Amniotic stem cell (primary cell): ENCODE measurements at places on chromosomes 13 and 19.

DNA sequence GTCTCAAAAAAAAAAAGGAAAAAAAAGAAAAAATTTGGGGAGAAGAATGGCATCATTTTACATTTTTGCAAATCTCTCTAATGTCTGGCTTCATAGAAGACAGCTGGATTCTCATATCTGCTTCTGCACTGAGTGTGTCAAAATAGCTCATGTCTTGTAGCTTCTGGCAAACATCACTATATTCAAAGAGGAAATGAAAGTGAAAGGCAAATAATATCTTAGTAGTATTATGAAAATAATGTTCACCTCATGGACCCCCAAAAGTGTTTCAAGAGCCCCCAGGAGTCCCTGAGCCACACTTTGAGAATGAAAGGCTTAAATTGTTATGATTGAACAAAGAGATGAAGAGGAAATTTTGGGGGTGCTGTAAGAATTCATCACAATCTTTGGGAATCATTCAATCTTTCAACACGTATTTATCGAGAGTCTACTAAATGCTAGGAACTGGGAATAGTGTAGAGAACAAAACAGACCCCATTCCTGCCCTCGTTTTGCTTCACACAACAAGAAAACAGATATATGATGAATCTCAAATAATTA, 1.2 kb upstream of the SLC6A16 start:
- DNase-seq = no peak

- DNase-seq = no peak
Observed at GRCh38 chr13:97258801-97259200, 36.7 kb downstream of the MBNL2 start.

DNA sequence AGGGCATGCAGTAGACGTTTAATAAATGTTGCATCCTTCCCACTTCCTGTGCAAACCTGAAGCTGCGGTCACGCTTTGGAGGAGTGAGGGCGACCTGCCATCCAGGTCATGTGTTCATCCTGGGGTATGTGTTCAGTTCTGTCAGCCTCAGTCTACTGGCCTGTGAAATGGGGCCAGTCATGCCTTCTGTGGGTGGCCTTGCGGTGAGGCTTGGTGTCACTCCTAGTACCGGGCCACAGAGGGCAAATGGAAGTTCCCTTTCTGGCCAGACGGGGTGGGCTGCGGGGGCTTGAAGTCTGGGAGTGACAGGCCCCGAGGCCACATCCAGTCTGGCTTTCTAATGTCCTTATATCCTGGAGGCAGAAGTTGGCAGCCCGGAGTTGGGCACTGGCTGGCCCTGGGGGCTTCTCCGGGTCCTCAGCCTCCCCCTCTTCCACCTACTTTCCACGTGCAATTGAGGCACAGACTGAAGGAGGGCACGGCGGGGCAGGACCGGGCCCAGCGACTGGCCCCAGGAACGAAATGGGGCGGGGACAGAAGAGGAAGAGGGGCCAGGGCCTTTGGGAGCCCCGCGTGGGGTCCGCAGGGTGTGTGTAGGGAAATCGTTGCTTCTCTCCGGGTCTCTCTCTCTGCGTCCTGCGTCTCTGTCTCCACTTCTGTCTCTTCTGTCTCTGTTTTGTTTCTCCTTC, 11.1 kb downstream of the PDE4A start:
- DNase-seq = no peak

DNA sequence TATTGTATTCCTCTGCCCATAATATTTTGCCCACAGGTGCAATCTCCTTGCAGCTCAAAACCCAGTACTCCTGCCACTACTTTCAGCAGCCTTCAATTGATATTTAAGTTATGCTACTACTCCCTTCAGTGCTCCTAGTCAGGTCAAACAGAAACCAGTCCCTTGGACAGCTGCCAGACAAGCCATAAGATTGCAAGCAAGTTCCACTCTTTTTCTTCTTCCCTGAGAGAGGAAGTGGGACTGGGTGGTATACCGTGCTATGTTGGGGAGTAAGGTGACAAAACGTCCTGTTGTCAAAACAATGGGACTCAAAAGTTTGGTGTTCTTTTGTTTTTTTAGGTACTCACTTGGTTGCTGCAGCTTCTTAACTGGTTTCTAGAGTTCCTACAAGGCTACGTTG, 63.1 kb upstream of the FRY start:
- no peak for DNase-seq

DNA sequence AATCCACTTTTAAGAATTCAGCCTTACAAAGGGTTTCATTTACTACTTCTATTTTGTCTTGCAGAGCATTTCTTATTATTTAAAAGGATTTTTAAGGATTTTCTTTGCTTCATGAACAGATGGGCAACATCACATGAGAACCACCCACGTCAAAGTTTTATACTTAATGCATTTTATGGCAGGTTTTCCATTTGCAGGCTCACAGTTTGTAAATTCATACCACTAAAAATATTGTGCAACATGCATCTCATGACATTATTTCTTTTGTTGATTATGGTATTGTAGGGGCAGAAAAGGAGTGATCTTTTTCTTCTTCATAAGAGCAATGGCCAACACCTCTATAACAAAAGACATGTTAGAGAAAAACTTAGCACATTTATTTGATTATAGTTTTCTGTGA, 554.0 kb upstream of the SPRY2 start:
- no peak for DNase-seq

DNA sequence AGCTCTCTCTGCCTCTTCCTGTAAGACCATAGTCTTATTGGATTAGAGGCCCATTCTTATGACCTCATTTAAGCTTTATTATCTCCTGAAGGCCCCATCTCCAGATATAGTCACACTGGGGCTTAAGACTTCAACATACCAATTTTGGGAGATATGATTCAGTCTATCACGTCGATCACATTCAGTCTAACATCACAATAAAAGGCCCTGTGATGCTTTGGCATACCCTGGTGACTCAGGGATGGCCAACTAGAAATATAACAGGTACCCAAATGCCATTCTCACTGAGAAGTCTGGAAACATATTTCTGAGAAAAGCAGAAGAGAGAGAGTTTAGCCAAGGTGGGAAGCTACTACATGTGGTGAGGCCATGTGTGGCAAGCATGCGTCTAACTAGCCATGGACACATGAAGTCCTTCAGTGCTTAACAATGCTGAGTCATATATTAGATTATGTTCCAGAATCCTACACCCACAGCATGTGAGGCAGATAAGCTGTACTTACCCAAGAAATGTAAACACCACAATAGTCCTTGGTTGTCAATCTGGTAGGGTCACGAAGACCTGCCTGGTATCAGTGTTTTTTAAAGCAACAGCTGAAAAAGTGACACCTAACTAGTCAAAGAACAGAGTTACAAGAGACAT, 485.1 kb downstream of the FOXO1 start:
- no peak for DNase-seq

DNA sequence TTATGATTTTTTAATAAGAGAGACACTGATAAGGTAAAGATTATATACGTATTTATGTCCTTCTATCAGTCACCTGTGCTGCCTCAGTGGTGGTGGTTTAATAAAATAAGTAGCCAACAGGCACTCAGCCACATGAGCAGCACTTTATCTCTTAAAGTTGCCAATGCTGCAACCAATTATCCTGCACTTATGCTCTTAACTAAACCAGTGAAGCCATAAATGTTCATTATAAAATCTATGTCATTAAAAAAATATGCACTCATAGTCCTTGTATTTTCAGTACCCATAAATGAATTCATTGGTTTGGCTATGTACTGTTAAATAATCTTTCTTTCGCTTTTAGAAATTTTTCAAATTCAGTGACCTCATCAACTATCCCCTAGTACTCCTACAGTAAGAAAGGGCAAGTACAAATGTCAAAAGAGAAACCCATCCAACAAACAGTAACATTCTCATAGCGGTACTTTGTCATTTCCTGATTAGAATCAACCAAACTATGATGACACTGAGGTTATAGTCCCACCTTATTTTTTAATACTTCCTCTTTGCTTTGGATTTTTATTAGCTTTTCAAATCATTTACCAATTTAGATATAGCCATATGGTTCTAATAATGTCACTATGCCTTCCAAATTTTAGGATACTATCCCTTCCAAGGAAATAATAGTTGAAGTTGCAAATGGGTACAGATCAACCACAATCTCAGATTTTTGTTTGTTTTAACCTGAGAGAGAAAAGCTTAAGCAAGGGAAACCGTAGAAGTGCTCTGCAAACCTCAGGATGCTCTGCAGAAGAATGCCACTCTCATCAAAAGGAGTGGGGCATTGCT, 190.9 kb downstream of the KLF12 start:
- DNase-seq = no peak

DNA sequence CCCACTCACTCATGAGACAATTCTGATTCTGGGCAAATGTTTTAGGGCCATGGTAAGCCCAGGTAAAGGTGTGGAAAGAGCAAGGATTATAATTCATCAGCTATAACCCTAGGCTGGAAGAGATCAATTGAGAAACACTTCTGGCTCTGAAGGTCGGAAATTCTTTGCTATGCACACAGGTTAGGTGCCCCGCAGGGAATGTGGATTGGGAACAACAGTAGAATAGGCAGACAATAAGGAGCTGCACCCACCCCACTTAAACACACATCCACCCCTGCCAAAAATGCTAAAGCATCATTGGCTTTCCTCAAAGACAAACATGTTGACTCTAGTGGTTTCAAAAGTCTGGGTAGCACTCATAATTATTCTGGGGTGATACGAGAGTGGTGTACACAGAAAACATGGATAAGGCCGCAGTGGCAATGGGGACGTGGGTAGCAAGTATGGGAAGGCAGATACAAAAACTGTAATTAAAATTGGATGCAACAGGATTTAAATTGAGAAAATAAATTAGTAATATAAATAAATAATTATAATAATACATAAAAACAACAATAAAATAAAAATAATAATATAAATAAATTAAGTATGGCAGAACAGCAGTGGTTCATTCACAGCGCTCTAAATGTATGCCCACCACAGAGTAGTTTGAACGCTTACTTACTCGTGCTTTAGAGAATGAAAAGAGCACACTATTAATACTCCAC, 8.6 kb downstream of the EFNB2 start:
- DNase-seq = no peak

GRCh38 chr13:96898646-96899254, 95.5 kb downstream of the OXGR1 start:
- no peak for DNase-seq

DNA sequence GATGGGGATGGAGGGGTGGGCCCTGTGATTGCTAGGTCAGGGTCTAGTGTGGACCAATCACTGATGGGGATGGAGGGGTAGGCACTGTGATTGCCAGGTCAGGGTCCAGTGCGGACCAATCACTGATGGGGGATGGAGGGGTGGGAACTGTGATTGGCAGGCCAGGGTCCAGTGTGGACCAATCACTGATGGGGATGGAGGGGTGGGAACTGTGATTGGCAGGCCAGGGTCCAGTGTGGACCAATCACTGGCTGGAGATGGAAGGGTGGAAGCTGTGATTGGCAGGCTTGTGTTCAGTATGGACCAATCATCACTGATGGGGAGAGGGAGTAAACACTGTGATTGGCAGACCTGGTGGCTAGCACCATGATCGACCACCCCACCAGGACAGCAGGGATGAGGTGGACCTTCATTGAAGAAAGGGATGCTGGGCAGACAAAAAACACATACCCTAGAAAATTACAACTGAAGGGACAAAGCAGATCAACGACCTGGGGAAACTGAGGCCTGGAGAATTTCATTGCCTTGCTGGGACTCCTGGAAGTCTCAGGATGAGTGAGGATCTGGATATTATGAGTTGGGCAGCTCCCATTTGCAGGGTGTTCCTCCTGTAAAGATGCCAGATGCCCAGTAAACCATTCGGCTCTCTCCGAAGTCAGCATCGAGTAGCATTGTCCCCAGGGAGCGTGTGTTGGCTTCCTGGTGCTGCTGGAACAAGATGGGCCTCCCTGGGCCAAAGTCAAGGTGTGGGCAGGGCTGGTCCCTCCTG, 15.5 kb downstream of the TMPRSS9 start:
- no peak for DNase-seq

GRCh38 chr19:8610041-8610935, at the start of gene ADAMTS10:
TSS of gene ADAMTS10 (minus strand) at chr19:8610715. CDS start at chr19:8605710, 5,005 bp downstream.
- DNase-seq = no peak

DNA sequence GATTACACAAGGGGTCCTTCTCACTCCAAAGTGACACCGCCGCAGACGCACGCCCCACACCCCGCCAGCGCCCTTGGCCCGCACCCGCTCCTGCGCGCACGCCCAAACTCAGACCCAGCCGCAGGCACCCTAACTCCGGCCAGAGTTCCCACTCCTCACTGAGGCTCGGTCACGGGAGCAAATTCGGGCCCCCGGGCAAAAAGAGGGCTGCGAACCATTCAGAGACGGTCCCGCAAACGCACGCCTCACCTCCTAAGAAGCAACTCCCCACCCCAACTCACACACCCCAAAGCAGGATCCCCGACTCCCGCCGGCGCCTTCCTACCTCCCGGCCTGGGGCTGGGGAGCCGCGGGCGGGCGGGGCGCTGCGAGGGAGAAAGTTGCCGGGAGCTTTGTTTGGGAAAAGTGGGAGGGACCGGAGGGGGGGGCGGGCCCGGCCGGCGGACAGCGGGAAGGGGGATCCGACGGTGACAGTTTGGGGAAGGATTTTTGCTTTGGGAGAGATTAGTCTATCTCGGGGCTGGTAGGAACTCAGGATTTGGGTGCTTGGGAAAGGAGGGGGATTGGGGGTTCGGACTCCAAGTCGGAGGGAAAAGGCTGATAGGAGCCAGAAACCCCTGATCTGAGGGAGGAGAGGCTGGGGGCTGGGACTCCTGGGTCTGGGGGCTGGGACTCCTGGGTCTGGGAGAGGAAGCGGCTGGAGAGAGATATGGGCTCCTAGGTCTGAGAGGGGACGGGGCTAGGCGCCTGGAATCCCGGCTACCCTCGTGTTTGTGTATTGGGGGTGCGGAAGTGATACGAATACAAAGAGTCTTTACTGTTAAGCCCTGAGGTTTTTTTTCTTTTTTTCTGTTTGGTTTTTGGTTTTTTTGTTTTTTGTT, at the start of gene TEAD2:
TSS of gene TEAD2 (minus strand) at position 369 of the 881 bp plus-strand sequence. CDS start 2,341 bp downstream, outside the sequence.
- no peak for DNase-seq

- no peak for DNase-seq
Observed at GRCh38 chr13:59890054-59890453, 273.7 kb downstream of the DIAPH3 start.

DNA sequence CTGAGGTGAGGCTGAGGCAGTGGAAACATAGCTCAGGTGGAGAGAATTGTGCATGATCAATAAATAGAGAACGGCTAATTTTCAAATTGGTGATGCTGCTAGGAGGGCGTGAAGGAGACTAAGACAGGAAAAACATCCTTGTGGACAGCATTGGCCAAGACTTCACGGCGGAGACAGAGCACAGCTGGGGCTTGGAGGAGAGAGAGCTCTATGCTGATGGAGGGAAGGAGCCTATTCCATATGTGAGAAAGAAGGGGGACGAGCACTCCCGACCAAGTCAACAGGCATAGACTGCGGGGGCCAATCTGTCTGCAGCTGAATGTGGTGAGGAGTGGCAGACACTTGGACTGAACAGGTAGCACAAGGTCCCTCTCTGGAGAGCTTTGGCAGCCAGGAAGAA, 14.8 kb upstream of the SPATA13 start:
- no peak for DNase-seq

GRCh38 chr13:38262211-38262610, 87.4 kb upstream of the UFM1 start:
- DNase-seq = no peak

GRCh38 chr13:49830721-49831120, 38.2 kb upstream of the KPNA3 start:
- no peak for DNase-seq
